NCI-H1930 (cell line): ENCODE measurements at places on chromosomes 2 and 18.

GRCh38 chr2:57542081-57542480 is 504.5 kb upstream of the VRK2 start:
- DNase-seq: no peak

DNA sequence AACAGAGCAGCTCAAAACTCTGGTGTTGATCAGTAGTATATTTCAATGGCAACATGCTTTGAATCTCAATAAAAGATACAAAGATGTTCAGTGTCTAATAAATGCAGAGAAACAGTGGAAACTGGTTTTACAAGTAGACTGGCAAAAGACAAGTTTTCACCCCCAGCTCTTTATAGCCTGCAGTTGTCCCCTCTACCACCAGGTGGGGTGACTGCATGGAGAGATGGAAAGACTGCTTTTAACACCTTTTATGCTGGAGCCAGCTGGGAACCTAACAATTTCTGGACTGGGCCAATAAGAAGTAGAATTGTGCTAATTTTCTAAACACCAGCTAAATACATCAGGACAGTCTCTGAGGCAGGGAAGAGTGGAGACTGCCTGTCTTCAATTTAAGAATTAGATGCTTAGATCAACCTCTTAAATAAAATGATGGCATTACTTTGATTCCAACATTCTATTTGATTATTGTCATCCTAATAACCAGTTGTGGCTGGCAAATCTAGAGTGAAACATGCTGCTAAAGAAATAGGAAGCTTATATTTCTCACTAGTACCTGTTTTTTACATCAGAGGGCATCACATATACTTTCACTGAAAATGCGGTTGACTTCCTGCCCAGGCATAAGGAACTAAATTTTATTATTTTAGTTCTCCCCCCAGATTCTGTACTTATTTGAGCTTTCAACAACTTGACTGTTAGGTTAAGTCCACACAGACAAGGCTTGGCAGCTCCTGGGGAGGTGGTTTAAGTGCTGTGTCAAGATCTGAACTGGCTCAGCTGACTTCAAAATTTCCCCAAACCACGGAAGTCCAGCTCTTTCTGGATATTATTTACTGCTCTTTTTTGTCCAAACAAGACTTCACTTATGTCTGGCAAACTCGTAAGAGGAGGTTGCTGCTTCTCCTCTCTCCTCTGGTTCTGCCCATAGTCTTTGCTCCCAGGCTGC is 140.5 kb downstream of the TPGS2 start:
- peak; percentile 21 for DNase-seq

- DNase-seq: no peak
Measured at GRCh38 chr2:201128933-201129505, 13.1 kb downstream of the CFLAR start.

GRCh38 chr2:233428438-233428837 is 74.1 kb downstream of the DGKD start:
- no peak for DNase-seq

GRCh38 chr2:55948176-55948923 is 24.8 kb upstream of the EFEMP1 start:
- no peak for DNase-seq

DNA sequence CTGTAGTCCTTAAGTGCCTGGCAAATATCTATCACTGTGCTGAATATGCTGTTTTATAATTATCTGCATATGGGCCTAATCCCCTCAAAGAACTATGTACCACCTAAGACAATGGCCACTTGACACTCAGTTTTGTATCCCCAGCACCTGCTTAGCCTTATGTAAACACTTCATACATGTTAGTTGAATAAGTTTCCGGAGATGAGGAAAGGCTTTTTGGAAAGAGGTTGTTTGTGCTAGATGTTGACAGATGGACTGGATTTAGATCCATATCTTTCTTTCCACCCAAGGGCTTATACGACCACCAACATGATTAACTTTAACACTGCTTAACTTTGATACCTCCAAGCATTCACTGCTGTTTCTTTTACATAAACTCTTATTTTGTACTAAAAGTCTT is 63.3 kb downstream of the FAM228A start:
- no peak for DNase-seq

DNA sequence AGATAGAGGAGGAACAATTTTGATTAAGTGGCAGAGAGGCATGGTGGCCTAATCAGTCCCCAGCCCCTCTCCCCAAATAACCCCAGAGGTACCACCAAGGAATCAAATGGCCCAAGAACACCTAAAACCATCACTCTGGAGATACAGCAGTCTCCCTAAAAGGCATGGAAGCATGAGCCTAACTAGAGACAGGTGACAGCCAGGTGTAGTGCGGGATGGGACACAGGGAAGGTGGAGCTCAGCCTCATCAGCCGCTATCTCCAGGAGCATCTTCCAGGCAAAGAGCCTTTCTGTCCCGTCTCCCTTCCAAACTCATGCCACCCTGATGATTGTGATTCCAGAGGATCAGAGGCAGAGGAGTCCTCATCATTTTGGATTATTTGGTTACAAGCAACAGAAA is 144.7 kb downstream of the COPS8 start:
- no peak for DNase-seq

DNA sequence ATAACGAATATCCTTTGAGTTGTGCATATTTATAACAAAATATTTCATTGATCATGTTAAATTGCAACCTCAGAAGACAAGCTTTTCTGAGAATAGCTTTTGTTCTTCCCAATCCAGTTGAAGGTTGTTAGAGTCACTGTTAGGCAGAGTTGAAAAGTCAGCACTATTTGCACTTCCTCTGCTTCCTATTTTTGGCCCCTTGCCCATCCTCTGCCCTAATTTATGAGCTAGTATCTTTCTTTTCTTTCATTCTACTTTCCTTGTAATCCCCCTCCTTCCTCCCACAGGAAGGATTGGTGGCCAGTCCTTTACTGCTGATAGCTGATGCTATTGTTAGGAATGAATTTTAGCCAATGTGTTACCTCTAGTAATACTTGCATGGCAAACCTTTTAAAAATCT is 4.9 kb downstream of the RALB start:
- no peak for DNase-seq

DNA sequence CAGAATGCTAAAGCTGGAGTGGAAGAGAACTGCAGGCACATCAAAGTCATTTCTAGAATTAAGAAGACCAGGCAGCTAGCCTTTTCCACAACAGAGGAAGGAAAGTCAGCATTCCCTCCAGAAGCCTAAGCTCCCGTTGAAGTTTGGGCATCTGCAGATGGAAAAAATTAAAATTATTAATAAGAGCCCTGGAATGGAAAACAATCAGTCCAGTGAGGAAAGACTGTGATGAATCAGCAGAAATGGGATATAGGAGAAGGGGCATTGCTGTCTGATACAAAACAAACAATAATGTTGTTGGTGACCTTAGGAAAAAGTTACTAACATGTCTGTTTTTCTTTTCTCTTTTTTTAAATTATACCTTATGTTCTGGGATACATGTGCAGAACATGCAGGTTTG is 450.7 kb upstream of the SLC14A2 start:
- no peak for DNase-seq

- no peak for DNase-seq
Measured at GRCh38 chr2:20590704-20591515, 60.0 kb downstream of the HS1BP3 start.

- peak; percentile 24 for DNase-seq
Measured at GRCh38 chr18:59996370-59996966, 96.7 kb downstream of the PMAIP1 start.

DNA sequence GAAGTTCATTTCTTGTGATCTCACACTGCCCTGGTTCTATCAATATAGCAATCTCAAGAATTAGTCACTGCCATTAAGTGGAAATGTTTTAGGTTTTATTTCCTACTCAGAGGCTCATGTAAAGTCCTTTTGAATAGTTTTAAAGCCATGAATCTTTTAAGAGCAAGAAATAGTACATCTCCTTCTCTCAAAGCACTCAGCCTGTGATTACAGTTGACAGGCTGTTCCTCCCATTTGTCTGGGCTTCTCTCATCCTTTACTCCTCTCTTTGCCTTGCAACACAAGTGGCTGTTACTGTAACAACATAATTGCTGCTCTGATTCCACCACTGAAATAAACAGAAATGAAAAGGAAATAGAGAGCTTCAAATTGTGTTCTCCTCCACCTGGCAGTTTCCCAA is 18.4 kb downstream of the GRP start:
- no peak for DNase-seq

DNA sequence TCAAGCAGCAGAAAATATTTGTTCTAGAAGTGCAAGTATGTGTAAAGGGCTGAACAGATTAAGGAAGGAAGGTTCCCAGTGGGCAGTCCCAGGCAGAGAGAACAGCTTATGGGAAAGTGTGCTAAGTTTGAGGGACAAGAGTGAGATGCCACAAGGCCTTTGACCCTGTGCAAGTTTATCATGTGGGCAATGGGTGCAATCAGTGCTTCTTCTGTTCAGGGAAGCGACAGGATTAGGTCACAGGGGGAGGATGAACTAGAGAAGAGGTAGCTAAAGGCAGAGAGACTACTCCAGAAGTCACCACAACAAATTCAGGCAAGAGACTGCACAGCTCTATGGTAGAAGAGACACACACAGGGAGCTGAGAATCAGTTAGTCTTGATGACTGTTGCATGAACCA is 44.3 kb downstream of the LPIN2 start:
- DNase-seq: no peak

DNA sequence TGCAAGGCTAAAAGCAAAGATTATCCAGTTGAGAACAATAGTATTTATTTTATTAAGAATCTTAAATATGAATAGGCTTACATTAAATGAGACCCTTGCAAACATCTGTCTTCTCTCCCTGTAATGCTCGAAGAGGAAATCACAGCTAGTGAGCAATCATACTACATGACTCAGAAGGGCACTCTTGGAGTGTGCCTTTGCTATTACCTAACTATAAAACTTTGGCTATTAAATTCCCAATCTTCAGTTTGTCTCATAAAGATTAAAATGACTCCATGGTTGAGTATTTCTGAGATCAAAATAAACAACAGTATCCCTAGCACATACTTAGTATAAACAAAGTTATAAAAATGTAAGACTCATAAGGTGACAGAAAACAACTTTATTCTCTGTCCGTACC is 296.9 kb downstream of the KCNJ3 start:
- DNase-seq: no peak

DNA sequence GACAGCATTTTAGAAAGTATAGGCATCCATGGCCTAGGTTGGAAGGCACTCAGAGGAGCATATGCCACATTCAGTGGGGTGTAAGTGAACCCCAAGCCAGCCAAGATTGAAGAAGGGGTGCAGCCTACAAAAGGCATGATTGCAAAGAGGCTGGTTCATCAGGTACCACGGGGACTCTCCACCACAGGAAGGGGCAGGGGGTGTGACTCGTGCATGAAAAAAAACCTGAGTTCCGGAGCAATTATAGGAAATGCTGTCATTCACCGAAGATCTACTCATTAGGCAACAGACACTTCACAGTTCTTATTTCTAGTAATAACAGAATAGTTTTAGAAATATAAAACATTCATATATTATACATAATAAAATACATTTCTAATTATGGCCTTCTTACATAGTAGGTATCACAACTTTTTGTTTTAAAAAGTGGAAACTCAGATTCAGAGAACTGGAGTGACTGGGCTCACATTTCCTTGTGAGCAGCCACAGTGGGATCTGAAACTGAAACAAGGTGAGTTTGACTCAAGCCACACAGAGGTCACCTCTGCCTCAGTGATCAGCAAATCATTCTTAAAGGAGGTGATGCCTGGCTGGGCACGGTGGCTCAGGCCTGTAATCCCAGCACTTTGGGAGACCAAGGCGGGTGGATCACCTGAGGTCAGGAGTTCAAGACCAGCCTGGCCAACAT is 188.4 kb upstream of the GYPC start:
- DNase-seq: no peak
